Progenitor cell of endocrine pancreas (in vitro differentiated cells): ENCODE measurements at places on chromosomes 6 and 20. TPM values are rescaled to one million over a fixed set of nuclear protein-coding genes. Genes with fewer than 3 reads are reported as not detected.

MARCKS gene
- 153 and 158 TPM in 2 replicates for total RNA-seq

POLR1H gene
- 23.0 and 27.3 TPM in 2 replicates for total RNA-seq

GLP1R gene
- total RNA-seq = 3.9 and 4.0 TPM in 2 replicates

ZBP1 gene
- not detected in 2 replicates for total RNA-seq

ZNF831 gene
- not detected in 2 replicates for total RNA-seq

DDX27 gene
- total RNA-seq = 41.7 and 46.0 TPM in 2 replicates
